ENCODE measurements at places on chromosomes 6 and 20.

DNA sequence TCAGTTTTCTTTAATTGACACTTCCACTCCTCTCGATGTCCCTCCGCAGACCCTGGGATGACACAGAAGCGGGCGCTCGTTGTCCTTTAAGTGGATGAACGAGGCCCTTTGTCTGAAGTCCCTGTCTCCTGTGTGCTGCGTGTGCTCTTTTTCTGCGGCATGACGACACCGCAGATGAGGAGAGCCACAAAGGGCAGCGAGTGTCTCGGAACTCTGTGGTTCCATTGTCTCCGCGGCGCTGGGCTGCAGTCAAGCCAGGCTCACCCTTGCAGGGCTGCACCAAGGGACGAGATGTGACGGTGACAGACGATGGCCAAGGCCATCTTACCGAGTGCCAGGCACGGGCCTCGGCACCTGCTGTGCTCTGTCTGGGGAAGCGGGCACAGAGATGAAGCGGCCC lies 10.6 kb downstream of the PRR18 start:
- no peak for DNase-seq

DNA sequence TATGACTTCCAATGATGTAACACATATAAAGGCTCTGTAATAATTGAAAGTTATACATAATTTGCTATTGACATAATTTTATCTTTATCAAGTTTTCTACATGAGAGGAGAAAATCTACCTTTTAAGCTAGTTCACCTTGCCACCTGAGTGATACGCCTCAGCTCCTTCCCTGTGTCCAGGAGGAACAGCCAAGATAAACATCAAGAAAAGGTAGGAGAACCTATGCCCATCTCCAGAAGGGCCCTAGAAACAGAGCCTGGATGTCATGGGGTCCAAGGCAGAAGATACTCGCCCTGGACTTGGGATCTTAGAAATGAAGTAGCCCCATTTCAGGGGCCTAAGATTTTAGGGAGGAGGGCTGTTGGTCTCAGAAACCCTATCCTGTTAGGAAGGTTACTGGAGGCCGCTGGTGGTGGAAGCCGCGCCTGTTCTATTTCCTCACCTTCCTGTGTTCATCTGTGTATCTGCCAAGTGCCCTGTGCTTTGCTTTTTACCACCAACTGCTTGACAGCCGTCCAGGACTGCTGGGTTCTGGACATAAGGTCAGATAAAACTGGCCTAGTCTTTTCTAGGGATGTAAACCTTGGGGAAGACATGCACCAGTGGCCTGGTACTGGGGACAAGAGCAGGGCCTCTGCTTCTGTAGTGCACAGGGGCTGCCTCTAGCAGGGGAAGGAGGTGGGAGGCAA lies 178.5 kb downstream of the ARID1B start:
- DNase-seq = no peak

DNA sequence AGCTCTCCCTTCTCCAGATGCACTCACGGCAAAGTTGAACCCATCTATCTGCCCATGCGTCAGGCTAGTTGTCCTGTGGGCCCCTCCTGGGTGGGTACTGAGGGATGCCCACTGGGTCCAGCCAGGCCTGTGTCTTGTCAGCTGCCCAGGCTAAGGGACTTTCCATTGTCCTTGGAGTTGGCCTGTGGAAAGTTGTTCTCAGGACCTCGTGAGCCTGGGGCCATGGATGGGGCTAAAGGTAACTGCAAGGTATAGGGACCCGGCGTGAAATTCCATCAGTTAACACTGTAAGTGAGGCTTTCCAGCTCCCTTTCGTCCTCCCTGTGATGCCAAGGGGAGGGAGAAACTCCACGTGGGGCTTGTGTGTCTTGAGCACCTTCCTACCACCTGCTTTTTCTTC lies 126.5 kb downstream of the CEBPB start:
- DNase-seq = no peak

DNA sequence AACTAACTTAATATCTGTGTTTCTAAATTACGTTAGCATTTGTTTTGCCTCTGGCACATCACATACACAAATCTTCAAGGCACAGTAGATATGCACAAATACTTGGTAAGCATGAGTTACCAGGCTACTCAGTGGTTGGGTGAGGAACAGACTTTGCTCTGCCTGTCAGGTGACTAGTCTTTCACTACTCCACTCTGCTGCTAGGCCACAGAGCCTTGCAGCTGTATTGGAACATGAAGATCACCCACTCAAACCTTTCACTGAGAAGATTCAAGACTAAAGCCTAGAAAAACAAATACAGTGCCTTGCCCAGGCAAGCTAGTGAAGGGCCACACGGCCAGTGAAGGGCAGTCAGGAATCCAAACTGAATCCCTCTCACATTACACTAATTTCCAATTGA lies 47.0 kb downstream of the DTNBP1 start:
- no peak for DNase-seq

All from ELR (cell line).